AML-193 (cell line): ENCODE measurements at places on chromosomes 12 and 14.

DNA sequence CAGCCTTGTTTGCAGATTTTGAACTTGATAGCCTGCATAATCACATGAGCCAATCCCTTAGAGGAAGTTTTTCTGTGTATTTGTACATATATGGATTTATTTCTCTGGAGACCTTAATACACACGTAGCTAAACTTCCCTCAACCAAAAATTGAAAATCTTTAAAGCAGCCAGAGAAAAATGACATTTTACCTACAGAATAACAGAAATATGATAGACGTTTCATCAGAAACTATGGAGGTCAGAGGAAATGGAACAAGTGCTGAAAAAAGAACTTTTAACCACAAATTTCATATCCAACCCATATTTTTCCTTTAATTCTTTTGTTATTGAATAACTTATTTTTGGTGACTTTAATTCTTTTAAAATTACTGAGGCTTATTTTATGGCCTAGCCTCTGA lies 177.7 kb downstream of the CCDC91 start:
- no peak for DNase-seq

GRCh38 chr12:3113671-3114325 lies 36.6 kb downstream of the TSPAN9 start:
- DNase-seq = no peak

GRCh38 chr12:117837737-117838050 lies 131.1 kb downstream of the KSR2 start:
- DNase-seq = no peak

- peak; percentile 86 for DNase-seq
These were observed 20.5 kb upstream of the ITPR2 start for GRCh38 chr12:26853303-26854030.

DNA sequence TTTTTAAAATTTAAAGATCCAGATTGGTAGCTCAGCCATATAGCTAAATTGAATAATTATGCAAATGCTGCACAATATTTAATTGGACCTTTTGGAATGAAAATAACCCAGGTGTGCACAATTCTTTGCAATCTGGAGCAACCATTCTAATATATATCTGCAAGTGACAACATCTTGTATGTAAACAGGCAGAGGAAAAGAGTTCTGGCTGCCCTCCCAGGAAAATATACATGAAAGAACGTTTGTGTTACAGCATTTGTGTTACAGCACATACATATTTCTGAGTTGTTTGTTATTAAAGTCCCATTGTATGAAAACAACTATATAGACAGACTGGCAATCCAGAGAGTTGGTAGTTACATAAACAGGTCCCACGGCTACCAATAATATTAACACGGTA lies 377.5 kb downstream of the DIO2 start:
- no peak for DNase-seq

DNA sequence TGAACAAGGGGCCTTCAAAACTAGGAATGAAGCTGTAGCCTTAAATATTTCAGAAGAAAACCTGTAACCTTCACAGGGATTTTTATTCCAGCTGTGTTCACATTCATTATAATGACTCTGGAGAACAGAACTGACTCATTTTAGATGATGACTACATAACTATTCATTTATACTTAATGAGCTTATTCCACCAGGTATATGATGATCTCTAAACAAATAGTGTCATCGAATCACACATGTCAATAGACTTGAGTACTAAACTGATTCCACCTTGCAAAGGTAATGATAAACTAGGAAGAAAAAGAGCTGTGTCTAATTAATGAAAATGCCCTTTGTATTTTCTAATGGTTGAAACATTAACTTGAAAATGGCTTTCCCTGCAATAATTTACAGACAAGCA lies 433.2 kb downstream of the PDZRN4 start:
- DNase-seq = no peak

GRCh38 chr12:59182191-59182590 lies 261.9 kb upstream of the LRIG3 start:
- no peak for DNase-seq

DNA sequence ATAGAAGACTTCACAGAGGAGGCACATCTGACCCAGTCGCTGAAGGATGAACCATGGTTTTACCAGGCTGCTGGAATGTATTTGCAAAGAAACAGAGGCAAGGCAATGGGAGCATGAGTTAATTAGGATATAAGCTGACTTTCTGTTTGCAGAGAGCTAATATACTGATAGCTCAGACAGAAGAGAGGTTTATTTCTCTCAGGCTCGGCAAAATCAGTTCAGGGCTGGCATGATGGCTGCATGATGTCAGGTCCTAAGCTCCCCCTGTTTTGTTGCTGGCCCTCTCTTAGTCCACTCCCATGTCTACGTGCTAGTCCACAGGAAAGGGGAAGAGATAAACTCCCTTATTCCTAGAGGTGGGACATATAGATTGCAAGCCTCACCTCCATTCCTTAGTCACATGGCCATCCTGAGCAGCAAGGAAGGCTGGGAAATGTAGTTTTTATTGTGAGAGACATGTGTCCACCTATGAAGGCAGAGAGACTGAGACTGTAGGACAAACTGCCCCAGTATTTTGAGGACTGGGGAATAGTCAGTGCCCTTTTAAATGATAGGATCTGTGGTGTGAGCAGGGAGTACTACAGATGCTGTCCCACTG lies 224.5 kb downstream of the VRK1 start:
- DNase-seq = no peak

GRCh38 chr12:112616469-112617152 lies 174.9 kb upstream of the RPH3A start:
- DNase-seq = no peak

DNA sequence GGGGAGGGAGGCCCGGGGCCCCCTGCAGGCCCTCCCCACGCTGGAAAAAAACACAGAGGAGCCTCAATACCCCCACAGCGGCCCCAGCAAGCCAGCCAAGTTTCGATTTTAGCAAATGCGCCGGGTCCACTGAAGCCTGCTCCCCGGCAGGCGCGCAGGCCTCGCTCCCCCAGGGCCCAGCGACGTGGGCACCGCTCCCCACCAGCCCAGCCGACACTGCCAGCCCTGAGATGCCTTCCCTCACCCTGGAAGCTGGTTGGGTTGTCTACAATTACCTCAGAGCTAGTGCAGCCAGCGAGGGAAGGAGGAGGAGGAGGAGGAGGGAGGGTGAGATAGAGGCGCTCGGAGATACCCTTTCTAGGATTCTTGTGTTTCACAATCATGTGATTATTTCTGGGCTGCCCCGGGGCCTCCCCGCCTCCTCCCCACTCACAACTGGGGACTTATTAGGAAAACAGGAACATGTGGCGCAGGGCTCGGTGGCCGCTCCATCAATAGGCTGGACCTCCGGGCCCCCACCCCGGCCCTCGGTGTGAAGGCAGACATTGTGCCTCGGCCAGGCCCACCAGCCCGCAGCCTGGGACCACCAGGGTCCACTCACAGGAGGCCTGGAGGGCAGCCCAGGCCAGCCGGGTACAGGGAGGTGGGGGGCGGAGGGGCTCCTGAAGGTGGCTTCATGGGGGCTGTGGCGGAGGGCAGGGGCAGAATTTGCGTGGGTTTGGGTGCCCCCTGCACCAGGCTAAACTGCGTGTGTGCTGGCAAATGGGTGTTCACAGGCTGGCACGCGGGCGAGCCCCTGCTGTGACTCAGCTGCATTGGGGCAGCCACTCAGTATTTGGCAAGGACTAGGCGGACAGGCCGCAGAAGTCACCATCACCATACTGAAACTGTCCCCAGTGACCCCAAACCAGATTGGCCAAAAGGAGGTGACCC lies 109.9 kb downstream of the NCOR2 start:
- peak; percentile 90 for DNase-seq

- DNase-seq = no peak
These were observed 19.5 kb downstream of the ANO6 start for GRCh38 chr12:45235087-45236025.

DNA sequence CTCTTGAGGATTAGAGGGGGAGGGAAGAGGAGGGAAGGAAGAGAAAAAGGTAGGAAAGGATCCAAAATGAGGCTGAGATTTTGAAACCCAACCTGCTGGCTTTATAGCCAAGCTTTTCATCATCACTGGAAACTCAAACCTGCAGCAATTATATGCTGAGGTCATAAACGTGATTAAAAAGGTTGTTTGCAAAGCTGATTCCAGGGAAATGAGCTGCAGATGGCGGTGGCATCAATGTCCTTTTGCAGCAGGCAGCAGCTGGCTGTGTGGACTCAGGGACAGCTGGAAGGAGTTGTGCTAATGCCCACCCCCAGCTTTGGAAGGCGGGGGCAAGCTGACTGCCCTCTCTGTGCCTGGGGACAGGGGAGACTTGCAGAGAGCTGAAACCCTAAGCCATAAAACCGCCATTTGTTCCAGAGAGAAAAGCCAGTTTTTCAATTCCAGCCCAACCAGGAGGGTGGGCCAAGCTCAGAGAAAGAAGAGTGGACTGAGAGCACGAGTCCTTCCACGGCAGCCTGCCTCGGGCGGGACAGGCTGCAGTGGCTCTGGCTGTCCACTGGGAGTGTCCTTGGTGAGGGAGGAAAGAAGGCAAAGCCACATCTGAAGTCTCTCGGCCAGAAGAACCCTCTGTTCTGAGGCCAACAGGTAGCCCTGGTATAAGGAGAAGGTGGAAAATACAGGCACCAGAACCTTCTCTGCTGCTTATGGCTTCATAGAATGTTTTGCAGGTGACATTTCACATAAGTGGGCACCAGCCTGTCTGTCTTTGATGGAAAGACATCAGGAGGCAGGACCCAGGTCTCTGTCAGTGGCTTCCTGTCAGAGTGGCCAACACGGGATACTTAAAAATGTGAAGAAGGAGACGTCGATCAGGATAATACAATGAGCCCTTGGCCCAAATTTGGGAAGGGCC lies 90.7 kb downstream of the SINHCAF start:
- DNase-seq = no peak

GRCh38 chr14:92937051-92937937 lies 14.3 kb downstream of the CHGA start:
- DNase-seq = no peak

DNA sequence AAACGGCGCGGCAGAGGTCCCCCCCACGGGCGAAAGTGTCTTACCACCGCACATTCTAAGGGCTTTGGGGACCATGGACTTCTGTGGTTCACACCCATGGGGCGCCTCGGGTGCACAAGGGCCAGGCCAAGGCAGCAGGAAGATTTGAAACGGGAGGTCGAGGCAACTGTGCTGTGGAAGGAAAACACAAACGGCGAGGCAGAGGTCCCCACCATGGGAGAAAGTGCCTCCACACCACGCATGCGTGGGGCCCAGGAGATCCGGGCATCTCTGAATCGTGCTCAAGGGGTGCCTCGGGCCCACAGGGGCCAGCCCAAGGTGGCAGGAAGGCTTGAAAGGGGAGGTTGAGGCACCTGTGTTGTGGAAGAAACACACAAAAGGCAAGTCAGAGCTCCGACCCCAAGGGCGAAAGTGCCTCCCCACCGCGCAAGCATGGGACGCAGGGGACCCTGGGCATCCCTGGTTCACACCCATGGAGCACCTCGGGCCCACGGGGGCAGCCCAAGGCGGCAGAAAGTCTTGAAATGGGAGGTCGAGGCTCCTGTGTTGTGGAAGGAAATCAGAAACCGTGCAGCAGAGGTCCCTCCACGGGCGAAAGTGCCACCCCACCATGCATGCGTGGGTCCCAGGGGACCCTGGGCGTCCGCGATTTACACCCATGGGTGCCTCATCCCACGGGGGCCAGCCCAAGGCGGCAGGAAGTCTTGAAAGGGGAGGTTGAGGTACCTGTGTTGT lies 371.0 kb downstream of the ALG10 start:
- DNase-seq = no peak

- DNase-seq = no peak
These were observed 892.4 kb downstream of the RPS29 start for GRCh38 chr14:48693793-48694192.

- no peak for DNase-seq
These were observed 46.2 kb upstream of the GSC start for GRCh38 chr14:94816113-94816512.

DNA sequence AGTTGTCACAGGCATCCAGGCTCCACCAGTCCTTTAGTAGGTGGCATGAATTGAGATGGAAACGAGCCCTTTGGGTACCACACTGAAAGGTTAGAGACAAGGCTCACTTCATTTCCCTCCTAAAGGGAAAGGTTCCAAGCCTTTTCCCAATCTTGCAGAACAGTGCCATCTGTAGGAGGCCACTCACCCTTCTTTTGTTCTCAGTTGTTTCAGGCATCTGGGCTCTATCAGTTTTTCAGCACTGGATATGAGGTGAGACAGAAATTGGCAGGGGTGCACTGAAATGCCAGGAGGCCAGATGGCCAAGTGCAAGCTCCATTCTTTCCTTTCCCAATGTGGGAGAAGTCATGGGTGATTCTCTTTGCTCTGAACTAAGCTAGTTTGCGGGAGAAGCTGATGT lies 15.2 kb downstream of the FBXO33 start:
- no peak for DNase-seq

DNA sequence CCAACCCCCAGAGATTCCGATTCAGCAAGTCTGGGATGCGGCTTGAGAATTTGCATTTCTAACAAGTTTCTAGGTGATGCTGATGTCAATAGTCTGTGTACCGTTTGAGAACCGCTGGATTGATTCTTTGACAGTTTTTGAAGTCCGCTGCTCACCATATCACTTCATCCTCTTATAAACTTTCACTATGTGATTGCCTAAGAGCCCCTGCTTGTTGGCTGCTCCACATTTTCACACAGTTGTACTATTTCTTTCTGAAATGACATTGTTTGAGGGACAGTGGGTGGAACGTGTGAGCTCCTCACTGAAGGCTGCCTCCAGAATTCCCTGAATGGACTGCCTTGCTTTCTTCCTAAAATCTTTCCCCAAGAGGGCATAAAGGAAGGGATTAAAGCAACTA lies 7.7 kb downstream of the C3AR1 start:
- no peak for DNase-seq

- peak; percentile 26 for DNase-seq
These were observed 150.3 kb downstream of the TGFB3 start for GRCh38 chr14:75831455-75831854.

DNA sequence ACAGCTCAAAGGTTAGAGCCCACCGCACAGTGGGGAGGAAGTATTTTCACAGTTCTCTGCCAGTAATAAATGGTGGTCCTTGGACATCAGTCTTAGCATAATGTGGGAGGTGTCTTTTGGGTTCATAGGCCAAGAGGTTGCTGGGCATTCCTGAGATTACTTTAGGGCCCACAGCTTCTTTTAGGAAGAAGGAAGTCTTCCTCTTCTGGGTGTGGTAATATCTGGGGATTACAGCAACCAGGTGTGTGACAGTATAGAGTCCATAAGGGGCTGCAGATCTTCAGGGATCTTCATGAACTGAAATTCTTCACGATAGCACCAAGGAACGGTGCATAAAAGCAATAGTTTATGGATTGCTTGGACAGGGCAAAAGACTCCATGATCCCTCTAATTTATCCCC lies 56.2 kb upstream of the PTGR2 start:
- DNase-seq = no peak

- no peak for DNase-seq
These were observed 33.2 kb downstream of the TSPAN11 start for GRCh38 chr12:30959778-30960177.

DNA sequence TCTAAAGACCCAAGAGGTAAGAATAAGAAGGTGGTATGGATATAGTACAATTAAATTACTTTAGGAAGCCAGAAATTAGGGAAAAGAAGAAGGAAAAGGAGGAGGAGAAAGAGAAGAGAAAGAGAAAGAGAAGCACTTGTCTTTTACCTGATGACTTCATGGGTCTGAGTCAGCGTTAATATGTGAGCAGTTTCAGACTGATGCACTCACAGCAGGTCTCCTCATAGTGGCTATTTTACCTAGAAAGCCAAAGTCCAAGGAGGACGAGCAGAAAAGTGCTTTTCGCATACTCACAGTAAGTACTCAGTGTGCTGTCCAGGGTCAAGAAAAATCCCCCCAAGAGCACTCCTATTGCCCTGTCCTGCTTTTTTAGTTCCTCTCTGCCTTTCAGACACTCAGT lies 222.1 kb downstream of the C12orf42 start:
- DNase-seq = no peak

- DNase-seq = no peak
These were observed 24.3 kb upstream of the TMEM106C start for GRCh38 chr12:47939009-47939601.

GRCh38 chr14:26180221-26180620 lies 417.6 kb downstream of the NOVA1 start:
- DNase-seq = no peak
